Heart right ventricle (tissue), 16 donors: ENCODE measurements at places on chromosomes 12 and 14. TPM values are rescaled to one million over a fixed set of nuclear protein-coding genes. Genes with fewer than 3 reads are reported as not detected.

The PMEL gene
- 0.49 TPM for total RNA-seq

DNA sequence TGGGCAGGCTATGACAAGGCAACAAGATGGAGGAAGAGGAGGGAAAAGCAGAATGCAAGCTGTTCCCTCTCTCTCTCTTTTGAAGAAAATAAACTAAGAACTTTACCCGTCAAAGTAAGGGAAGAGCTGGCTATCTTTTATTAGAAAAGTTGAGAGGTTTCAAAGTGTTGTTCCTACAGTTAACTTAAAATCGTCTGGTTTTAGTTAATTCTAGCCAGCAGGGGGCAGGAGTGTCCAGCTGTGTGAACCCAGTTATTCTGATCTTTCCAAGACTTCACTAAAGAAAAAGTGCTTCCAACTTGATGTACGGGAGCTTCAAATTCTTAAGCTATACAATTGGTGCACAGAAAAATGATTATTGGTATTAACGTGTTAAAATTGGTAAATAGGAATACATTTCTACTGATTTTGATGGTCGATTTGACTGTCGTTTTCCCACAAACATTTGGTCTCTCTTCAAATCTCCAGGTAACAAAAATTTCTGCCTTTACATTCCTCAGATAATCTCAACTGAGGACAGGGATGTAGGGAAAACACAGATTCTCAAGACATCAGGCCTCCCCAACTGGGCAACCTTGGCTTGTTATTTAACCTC, 28.4 kb upstream of the MON2 start:
- peak; percentile 47 for DNase-seq

- DNase-seq = no peak
Measured at GRCh38 chr12:130661486-130662255, 54.4 kb downstream of the RIMBP2 start.

DNA sequence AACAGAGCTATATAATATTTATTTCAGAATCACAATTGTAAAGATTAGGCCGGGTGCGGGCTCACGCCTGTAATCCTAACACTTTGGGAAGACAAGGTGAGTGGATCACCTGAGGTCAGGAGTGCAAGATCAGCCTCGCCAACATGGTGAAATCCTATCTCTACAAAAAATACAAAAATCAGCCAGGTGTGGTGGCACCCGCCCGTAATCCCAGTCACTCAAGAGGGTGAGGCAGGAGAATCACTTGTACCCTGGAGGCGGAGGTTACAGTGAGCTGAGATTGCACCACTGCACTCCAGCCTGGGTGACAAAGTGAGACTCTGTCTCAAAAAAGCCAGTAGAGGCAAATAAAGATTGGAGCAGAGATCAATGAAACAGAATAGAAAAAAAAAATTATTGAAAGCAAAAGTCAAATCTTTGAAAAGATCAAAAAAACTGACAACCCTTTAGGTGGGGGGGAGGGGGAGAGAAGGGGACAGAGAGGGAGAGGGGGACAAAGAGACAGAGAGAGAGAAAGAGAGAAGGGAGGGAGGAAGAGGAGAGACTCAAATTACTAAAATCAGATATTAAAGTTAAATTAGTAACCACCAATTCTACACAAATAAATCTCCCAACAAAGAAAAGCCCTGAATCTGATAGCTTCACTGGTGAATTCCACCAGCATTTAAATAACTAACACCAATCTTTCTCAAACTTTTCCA, 52.4 kb upstream of the AP4S1 start:
- DNase-seq = no peak

- DNase-seq = no peak
Measured at GRCh38 chr12:131471946-131472732, 238.8 kb upstream of the SFSWAP start.
